ENCODE measurements at places on chromosomes 13 and 19.

GRCh38 chr13:35903075-35903474 lies 228.1 kb downstream of the DCLK1 start:
- DNase-seq = no peak

- no peak for DNase-seq
Measured at GRCh38 chr13:68439817-68440216, 1209.7 kb upstream of the PCDH9 start.

DNA sequence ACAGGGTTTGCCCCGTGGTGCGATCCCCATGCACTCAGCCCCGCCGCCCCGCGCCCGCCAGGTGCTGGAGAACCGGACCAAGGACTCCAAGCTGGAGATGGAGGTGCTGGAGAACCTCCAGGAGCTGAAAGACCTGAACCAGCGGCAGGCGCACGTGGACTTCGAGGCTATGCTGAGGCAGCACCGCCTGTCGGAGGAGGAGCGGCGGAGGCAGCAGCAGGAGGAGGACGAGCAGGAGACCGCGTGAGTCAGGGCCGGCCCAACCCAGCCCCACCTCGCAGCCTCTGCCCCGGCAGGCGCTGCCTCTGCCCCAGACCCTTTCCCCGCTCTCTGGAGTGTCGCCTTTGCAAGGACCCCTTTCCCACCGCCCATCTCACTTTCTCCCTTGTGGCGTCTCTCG lies 11.3 kb downstream of the YJU2 start:
- DNase-seq = no peak

GRCh38 chr19:53008061-53008778 lies 5.5 kb upstream of the ERVV-1 start:
- DNase-seq = no peak

GRCh38 chr13:110665491-110666254 lies 40.2 kb downstream of the CARS2 start:
- no peak for DNase-seq

DNA sequence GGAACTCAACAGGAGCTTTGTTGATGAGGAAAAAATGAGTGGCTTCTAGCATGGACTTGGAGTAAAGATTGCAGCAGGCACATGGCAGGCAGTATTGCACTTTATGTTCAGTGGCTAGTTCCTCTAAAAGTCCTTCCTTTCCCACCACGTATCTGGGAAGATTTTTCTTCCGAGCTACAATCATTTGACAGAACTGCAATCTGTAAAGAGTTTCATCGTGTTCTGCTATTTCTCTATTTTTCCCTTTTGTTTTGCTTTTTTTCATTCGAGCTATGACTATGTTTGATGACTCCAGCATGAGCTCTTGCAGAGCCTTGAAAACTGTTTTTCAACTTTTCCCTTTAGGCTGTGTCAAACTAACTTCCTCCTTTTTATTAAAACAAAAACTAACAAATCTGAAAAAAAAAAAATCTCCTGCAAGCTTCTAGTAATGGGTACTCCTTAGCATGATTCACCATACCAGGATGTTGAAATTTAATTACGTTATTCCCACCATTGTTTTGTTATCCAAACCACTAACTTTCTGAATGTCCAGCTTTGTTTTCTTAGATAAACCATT lies 12.3 kb downstream of the CLDN10 start:
- no peak for DNase-seq

DNA sequence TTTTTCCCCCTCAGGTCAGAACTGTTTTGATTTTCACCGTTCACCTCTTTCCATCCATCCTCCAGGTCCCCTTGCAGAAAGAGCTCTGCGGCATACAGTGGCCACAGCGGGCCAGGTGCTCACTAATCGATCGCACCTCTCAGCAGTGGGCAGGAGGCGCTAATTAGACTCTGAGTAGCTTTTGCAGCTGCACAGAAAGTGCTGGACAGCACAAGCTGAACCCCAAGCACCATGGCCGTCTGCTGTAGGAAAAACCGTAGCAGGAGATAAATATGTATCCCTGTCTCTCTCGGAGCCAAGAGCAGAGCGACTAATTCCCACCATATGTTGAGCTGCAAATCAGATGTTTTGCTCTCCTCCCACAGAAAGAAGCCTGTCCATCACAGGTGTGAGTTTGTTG lies 54.4 kb downstream of the PEX11G start:
- no peak for DNase-seq

DNA sequence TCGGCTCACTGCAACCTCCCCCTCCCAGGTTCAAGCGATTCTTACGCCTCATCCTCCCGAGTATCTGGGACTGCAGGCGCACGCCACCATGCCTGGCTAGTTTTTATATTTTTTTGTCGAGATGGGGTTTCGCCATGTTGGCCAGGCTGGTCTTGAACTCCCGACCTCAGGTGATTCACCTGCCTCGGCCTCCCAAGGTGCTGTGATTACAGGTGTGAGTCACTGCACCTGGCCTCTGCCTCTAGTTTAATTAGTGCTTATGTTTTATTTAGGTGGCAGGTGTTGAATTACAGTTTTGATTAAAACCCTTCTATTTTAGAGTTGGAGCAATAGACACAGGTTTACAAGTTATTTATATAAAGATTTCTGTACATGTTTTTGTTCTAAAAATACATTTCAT lies 42.8 kb downstream of the ATP11A start:
- DNase-seq = no peak

DNA sequence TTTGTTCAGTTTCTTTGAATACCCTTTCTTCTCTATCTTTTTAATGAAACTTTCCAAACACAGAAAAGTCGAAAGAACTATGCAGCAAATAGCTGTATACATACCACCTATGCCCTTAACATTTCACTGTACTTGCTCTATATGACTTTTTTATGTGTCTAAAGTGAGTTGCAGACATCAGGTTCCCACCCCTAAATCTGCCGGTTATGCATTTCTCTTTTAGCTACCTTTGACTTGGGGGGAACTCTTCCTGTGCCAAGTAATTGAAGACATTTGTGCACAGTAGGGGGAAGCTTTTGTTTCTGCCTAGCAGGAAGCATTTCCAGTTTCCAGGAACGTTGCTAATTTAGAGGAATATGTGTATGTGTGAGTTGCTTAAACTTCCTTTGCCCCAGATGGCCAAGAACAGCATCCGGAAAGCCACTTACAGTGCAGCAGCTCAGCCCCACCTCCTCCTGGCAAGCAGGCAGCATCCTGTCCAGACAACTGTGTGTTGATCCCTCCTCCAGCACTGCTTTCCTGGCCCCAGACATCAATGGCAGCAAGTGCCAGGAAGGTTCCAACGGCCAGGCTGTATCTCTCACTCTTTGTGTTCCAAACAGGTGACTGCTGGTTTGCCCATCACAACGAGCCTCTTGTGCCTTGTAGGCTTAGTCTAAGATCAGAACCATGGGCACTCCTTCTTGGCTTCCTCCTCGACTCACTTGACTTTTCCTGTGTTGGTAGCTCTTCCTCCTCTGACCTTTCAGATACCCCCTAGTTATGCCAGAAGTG lies 14.7 kb upstream of the GRAMD1A start:
- DNase-seq = no peak
